Calu3 (cell line): ENCODE measurements at places on chromosomes 2 and 18. TPM values are rescaled to one million over a fixed set of nuclear protein-coding genes. Genes with fewer than 3 reads are reported as not detected.

DNA sequence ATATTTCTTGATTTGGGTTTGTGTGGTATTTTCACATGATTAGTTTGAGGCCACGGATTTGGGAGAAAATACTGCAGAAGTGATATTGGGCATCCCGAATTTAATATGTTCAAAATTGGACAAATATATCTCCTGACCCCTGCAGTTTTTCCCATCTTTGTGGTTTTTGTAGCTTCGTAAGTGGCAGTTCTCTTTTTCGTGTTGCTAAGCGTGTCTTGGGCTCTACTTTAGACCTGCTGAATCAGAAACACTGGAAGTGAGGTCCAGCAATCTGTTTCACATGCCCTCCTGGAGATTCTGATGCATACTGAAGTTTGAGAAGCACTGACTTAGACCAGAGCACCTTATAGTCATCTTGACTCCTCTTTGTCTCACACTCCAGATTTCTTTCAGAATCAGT lies 98.3 kb downstream of the EPB41L5 start:
- no peak for DNase-seq

The ANKRD30B gene
- not detected in 2 replicates for total RNA-seq

- DNase-seq = no peak
These were observed 166.3 kb downstream of the MYO1B start for GRCh38 chr2:191411472-191411871.

DNA sequence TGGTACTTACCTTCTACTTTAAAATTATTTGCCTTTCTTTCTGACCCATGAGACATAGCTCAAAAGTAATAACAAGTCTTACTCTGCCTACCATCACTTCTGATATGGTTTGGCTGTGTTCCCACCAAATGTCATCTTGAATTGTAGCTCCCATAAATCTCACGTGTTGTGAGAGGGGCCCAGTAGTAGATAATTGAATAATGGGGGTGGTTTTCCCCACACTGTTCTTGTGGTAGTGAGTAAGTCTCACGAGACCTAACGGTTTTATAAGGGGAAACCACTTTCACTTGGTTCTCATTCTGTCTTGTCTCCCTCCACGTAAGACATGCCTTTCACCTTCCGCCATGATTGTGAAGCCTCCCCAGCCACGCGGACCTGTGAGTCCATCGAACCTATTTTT lies 47.5 kb downstream of the GALNT3 start:
- DNase-seq = no peak

GRCh38 chr2:503288-503999 lies 173.8 kb downstream of the TMEM18 start:
- no peak for DNase-seq

The ATP6V1C2 gene
- total RNA-seq = 0.28 and 0.61 TPM in 2 replicates
